ENCODE measurements at places on chromosomes 2 and 18.

GRCh38 chr18:6411382-6411781 is 3.3 kb downstream of the L3MBTL4 start:
- DNase-seq, result no peak

GRCh38 chr2:174546519-174547506 is 50.8 kb downstream of the WIPF1 start:
- DNase-seq, result peak; percentile 8

GRCh38 chr2:231781798-231782726 is 980 bp upstream of the PDE6D start:
- DNase-seq, result peak; percentile 16

DNA sequence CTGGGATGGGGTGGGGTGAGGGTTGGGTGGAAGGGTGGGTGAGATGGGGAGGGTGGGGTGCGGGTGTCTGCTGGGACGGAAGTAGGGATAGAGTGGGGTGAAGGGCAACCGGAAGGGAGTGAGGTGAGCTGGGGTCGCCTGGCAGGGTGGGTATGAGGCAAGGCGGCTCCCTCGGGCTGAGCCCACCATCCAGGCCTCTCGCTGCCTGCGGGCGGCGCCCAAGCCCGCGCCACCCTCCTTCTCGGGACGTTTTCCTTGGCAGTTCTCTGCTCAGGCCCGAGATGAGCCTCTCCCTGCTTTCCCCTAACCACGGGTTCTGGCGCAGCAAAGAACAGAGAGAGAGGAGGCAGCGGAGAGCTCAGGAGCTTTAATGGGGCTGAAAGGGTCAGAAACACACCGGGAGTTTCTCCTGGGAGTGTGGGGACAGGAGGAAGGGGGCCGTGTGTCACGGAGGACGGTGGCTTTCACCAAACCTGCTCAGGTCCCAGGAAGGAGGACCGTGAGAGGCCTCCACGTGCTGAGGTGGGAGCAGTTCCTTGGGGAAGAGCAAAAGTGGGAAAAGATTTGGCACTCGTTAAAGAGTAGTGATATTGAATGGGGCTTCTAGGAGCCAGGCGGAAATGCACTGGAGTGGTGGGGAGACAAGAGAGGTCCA is 4.1 kb downstream of the FEV start:
- DNase-seq, result no peak

- DNase-seq, result no peak
These were observed 1.7 kb downstream of the STEAP3 start for GRCh38 chr2:119225105-119225865.

DNA sequence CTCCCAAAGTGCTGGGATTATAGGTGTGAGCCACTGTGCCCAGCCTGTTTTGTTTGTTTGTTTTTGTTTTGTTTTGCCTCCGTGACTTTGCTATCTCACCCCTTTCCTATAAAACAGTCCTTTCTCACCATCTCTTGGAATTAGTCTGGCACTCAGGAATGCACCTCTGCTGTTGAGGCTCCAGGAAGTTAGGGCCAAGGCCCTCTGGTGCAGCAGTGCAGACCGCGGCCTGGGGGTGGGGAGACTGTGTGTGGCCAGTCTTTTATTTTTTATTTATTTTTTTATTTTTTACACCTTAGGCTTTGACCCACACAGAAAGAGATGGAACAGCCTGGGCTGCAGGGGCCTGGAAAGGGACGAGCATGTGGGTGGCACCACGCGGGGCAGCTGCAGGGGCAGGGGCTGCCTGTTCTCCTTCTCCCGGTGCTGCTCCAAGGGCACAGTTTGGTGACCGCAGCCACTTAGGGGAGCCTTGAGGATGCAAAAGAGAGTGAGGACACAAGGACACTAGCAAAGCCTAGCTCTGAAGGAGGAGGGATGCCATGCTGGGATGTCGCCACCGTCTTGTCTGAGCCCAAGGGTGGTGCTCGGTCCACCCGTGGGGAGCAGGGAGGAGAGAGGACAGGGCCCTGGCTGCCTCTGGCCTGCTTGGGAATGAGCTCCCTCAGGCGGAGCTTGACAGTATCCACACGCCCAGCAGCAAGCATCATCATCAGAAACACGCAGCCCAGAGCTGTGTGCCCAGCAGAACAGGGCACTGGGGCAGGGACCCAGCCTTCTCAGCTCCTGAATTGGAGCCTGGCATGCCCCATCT is 19.4 kb upstream of the ALPI start:
- DNase-seq, result no peak

DNA sequence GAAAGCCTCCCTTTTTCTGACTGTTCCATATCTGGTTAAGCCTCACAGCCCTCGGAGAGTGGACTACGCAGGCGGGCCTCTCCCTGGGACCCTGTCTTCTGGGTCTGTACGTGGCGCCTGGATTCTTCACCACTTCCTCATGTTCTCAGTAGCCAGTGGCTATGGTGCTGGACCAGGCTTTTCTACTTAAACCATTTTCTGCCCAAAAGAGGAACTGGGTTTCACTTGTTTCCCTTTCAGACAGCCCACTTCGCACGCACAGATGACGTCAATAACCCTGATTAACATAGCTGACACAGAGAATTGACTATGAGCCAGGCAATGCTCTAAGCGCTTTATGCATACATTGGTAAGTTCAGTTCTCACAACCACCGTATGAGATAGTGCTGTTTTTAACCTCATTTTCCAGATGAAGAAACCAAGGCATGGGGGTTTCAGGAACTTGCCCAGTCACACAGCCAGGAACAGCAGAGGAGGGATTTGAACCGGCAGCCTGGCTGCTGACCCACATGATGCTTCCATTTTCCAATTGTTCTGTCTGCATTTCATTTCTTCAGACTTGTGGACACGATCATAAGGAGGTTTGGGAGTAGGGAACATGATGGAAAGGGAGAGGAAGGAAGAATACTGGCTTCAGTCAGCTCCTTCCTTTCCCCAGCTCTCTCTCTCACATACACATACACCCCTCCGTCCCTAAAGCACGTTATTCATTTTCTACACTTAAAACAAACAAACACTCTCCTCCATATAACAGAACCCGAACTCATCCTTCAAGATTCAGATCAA is 41.7 kb downstream of the MYOM1 start:
- peak; percentile 48 for DNase-seq

DNA sequence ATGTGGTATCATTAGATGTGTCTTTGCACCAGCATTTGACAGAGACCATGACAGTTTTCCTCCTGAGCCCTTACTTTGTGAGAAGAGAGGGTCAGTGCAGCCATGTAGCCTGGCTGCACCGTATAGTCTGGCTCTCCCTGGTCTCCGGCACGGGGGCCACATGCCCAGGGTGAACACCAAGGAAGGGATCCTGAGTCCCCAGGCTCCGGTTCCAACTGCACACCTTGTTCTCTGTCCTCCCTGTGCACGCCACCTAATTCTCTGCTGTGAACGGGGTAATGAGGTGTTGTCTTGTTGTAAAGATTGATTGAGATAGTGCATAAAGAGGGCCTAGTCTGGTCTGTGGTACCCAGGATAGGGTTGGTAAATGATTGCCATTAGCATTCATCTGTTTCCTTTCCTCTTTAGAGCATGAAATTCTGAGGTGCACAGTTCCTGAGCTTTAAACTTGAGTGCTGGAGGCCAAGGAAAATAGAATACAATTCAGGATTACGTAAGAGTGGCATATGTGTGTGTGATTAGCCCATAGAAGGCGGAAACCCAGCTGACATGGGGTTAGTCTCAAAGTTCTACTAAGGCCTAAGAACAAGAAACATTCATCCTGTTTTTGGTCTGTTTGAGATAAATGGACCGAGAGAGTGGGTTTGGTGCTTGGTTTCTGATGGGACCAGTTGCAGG is 55.5 kb downstream of the NCK2 start:
- no peak for DNase-seq

DNA sequence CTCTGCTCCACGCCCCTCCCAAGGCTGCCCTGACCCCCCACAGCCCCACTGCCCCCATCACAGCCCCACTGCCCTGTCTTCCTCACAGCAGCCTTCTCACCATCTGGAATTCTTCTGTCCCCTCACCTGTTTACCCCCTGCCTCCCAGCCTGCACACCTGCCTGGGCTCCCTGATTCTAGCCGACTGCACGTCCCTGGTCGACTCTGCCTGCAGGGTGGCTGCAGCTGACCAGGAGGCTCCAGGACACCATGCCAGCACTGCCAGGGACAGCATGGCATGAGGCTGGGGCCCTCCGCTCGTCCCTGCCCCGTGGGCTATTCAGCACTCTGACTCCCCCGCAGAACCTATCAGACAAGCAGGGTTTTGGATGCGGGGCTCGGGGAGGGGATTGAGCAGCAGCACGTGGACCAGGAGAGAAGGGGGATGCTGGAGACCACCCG is 254.1 kb downstream of the HDAC4 start:
- DNase-seq, result no peak

- no peak for DNase-seq
These were observed 32.2 kb downstream of the DNAH7 start for GRCh38 chr2:196036442-196036841.

DNA sequence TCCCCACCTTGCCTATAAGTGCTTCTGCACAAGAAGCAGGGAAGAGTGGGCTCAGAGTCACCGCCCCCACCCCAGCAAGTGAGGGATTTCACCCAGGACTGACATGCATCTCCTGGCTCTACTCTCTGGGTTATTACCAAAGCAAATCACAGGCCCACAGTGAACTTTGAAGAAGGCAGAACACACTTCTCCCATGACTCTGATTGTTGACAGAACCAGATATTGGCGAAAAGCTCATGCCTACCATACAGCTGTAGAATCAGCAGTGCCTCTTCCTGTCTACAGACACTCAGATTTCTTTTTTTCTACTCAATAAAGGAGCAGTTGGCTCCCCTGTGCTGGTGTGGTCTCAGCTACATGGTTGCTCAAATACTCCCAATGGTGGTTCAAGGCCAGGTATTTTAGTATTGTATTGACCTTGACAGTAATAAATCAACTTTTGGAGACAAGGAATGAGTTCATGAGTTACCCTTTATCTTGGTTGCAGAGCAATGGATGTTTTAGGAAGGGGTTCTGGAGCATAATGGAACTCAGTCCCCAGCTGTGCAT is 512.9 kb upstream of the ID2 start:
- DNase-seq, result no peak

All from substantia nigra (tissue), 51 donors.